Jurkat, Clone E6-1 (cell line): ENCODE measurements at places on chromosomes 7 and 10.

DNA sequence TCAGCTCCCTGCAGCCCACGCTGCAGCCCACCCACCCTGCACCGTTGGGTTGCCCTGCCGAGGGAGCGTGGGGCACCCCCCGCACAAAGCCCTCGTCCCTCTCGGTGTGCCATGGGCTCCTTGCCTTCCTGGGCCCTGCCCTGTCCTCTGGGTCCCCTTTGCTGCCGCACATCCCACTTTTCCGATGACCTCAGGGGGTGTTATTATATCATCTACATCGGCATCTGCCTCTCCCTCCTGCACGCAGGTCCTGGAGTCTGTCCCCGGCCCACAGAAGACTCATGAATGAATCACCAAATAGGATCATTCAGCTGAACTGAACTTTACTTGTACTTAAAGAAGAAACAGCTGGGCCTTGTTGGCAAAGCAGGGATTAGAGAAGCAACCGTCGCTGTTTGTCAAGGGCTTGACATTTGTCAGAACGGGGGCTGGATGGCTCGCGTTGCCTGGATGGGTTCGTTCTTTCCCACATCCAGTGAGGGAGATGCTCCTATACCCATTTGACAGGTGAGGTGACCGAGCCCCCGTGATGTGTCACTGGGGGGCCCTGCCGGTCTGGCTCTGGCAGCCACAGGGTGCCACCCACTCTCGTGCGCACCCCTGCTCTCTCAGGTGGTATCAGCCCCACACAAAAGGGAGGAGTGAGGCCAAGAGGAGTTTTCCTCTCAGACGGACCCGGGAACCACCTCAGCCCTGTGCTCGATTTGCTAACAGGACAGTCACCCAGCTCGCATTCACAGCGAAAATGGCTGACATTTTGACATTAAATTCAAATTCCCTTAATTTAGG is 58.6 kb upstream of the EBF3 start:
- DNase-seq: no peak

DNA sequence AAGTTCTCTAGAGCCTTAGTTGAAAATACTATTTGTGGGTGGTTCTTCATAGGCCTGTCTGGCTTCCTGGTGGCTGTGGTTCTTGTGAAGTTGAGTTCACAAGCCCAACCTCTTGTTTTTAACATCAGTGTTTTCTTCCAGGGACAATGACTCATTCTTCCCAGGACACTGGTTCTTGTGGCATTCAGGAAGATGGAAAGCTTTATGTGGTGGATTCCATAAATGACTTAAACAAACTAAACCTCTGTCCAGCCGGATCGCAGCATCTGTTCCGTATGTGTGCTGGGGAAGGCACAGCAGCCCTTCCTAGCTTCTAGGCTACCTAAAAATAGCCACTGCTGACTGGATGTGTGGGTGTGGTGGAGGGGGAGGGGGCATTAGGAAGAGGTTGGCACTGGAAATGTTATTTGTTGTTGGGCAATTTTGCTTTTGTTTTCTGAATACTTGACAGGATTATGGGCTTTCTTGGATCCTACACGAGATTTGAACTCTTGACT is 3.9 kb downstream of the LSMEM1 start:
- peak; percentile 9 for DNase-seq

- DNase-seq: no peak
These were observed 171.5 kb upstream of the TCF7L2 start for GRCh38 chr10:112778579-112778978.

GRCh38 chr7:45680776-45681175 is 106.6 kb downstream of the ADCY1 start:
- no peak for DNase-seq

- DNase-seq: no peak
These were observed 113.2 kb downstream of the DNAH11 start for GRCh38 chr7:21656081-21656480.

- no peak for DNase-seq
These were observed 182.3 kb downstream of the NPSR1 start for GRCh38 chr7:34840176-34840785.

DNA sequence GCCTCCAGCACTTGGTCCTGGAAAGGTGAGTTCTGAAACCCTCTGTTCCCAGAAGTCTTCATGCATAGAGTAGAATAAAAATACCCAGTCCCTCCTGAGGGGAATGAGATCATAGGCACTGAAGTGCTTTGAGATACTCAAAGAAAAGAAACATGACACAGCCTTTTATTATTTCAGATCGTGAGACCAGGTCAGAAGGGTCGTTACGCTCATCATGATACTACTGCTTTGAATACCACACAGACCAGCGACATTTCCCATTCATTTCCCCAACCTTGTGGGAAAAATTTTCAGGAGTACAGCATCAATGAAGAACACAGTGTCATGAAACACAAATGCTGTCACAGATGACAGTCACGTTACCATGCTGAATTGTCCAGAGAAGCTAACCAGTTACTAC is 15.0 kb downstream of the CLRN3 start:
- DNase-seq: no peak

DNA sequence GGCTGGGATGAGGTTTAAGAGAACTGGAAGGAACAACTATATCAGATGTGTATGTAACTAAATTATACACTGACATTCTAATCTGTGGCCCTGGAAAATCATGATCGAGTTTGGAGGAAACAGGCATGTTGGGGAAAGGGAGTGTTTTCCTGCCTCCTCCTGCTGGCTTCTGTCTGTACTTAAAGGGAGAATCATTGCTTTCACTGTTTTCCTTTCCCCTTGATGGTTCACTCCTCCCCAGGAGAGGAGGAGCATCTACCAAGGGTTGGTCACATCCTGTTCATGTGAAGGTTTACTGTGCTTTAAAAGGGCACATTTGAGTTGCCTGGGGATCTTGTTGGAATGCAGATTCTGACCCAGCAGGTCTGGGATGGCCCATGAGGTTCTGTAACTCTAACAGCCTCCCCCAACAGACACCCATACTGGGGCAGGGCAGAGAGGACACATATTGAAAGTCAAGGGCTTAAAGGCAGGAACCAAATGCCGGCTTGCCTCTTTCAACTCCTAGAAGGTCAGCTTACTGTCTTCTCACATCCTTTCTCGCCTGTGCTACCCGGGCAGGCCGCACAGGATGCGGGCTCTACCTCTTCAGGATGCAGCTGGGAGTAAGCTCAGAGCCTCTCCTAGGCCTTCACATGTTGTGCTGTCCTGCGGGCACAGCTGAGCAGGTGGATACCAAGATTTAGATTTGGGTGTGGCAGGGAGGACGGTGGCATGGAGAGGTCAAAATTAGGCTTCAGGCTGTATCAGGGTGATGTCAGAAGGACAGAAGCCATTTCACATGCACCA is 694.8 kb downstream of the KCNMA1 start:
- peak; percentile 57 for DNase-seq

DNA sequence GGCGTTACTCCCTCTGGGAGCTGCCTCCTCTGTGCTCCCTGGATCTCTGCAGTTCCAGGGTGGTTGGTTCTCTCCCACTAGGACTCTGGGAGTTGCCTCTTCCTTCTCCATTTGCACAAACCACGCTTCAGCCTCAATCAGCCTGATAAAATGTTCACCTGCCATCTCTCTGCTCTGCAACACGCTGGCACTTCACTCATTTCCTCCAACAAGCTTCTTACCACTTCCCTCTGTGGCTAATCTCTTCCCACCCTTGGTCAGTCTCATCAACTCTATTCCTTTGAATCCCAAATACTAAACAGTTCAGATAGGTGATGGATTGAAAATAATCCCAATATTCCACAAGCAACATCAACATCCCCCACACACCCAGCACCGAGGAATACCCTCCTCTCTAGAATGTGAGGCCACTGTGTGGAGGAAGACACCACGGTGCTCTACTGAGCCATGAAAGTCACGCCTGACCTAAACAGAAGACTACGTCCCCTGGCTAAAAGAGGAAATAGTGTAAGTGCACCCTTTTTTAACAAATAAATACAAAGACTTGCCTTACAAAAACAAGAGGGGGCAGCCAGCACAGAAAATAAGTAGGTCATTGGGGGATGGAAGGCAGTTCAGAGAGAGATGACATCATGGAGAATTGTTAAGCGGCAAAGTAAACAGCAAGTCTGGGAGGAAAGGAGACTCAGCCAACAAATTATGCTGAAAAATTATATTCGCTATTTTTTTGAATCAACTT is 1.9 kb upstream of the FAM170B start:
- DNase-seq: no peak

DNA sequence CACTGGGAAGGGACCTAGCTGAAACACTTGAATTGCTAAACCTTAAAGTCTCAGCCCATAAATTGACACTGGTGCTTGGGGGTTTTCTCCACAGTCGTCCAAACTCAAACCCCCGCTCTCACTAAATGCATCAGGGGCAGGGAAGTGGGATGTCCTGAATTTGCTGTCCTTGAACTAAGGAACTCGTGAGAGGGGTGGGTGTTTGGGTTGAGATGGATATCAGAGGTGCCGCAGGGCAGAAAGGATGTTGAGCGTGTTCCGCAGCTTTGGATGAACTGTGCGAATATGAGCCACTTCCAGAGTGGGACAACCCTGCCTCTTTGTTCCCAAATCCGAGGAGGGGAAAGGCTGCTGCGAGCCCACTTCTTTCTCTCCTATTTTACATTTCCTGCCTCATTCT is 90.3 kb upstream of the LYZL2 start:
- no peak for DNase-seq

- DNase-seq: no peak
These were observed 558.1 kb downstream of the PTPRN2 start for GRCh38 chr7:158029509-158029908.

- no peak for DNase-seq
These were observed 683.9 kb downstream of the MAGI2 start for GRCh38 chr7:78769481-78770101.

- no peak for DNase-seq
These were observed 10.0 kb downstream of the KLF6 start for GRCh38 chr10:3774814-3775695.

DNA sequence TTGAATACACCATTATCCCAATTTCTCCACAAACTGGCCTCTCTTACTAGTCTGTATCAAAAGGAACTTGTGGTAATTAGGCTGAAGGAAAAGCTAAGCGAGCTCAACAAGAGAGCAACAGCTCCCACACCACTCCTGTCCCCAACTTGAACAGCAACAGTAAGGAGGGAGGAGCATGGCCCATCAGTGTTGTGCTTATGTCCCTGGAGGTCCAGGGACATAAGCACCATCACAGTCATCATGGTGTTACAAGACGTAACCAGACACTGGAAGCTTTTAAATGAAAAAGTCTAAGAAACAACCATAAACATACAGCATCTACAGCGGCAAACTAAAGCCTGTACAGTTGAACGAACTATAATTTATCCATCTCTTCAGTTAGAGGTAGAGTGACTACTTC is 989 bp downstream of the ERLIN1 start:
- peak; percentile 29 for DNase-seq

DNA sequence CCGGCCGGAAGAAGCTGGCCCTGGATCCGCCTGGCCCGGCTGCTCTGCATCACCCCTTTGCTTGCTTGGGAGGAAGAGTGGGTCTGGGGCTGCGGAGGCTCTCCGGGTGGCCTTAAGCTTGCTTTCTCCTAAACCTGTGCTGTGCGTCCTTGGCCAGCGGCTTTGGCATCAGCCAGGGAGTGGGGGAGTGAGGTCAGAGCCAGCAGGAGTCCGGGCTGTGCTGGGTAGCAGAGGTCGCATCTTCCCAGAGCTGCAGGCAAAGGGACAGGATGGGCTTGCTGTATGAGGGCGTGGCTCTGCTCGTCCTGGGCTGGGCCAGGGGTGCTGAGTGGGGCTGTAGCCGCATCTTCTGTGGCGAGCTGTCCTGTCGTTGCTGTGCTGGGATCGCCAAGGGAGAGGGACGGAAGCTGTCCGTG is 21.1 kb downstream of the BNIP3 start:
- no peak for DNase-seq

GRCh38 chr7:112782498-112782897 is 7.7 kb downstream of the TMEM168 start:
- DNase-seq: no peak

DNA sequence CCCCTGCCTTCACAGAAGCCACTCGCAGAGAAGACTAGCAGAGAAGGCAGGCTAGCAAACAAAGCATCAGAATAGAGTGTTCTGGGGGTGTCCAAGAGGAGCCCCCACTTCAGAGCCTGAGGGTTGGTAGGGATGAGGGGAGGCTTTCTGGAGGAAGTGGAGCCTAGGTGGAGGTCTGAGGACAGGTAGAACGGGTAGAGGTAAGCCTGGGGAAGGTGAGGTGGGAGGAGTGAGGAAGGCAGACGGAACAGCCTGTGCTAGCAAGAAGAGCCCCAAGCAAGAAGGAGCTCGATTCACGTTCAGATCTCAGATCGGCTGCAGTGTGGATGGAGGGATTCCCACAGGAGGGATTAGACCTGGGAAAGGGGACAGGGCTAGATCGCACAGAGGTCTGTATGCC is 66.0 kb upstream of the DUSP5 start:
- no peak for DNase-seq

GRCh38 chr10:18829259-18829658 is 170.0 kb downstream of the ARL5B start:
- DNase-seq: no peak

- no peak for DNase-seq
These were observed 139.8 kb downstream of the RPS24 start for GRCh38 chr10:78173360-78174015.

- no peak for DNase-seq
These were observed 53.0 kb upstream of the TMEM168 start for GRCh38 chr7:112843151-112843550.

DNA sequence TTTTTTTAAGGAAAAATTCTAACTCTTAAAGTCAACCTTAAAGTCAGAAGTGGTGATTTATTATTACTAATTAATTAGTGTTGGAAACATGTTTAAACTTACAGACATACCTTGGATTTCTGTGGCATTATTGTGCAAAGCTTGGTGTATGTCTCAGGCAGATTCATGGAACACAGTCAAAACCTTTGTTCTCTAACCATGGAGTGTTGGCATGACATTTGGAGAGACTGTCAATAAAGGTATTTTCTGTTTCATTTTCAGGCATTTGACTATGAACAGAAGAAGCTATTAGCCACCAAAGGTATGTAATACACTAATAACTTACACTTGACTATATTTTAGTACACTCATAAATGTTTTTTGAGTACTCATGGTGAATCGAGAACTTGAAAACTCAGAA is 293.7 kb downstream of the BICC1 start:
- DNase-seq: no peak

GRCh38 chr7:122887198-122887597 is 938 bp upstream of the CADPS2 start:
- DNase-seq: no peak

- no peak for DNase-seq
These were observed 97.1 kb downstream of the TFEC start for GRCh38 chr7:115933471-115933870.

DNA sequence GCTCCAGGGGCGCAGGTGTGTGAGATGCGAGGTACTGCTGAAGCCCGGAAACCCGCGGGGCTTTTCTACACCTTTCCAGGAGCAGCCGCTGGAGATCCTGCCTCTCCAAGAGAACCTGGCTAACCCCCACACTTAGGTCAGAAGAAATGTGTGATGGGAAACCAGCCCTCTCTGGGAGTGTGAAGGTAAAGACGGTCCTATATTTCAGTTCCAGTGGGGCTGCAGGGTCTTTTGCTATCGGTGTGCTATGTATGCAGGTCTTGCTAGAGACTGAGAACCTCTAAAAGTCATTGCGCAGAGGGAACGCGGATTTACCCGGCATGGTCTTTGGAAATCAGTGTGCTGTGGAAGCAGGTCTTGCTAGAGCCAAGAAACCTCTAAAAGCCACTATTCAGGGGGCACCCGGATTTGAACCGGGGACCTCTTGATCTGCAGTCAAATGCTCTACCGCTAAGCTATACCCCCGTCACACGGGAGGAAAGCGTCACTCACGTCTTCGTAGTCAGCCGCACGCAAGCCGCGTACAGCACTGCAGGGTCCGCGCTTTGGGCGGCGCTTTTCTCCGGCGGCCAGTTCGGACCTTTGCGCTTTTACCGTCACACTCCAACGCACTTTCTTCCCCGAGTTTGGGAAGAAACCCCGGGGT is 46.0 kb downstream of the ZNF777 start:
- DNase-seq: no peak
